Right lung (tissue), 10 donors: ENCODE measurements at places on chromosomes 12 and 14. TPM values are rescaled to one million over a fixed set of nuclear protein-coding genes. Genes with fewer than 3 reads are reported as not detected.

GRCh38 chr12:56408799-56409417, 40.3 kb downstream of the TIMELESS start:
- no peak for DNase-seq

DNA sequence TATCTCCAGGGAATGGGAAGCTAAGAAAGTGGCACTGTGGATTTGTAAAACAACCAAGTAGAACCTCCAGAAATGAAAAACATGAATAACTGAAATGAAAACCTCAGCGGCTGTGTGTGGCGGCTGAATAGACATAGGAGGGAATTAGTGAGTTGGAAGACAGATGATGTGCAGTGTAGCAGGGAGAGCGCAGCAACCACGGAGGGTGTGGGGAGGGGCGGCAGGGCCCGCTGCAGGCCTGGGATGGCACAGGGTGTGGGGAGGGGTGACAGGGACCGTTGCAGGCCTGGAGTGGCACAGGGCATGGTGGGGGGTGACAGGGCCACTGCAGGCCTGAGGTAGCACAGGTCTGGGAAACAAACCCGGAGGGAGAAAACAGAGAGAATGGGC, 51.1 kb downstream of the BEGAIN start:
- DNase-seq, result no peak

- no peak for DNase-seq
These were observed 6.8 kb upstream of the PAX9 start for GRCh38 chr14:36654794-36655381.

GRCh38 chr14:73136085-73136386, 271 bp upstream of the PSEN1 start:
- no peak for DNase-seq

Gene KLRC4
- 0.39 TPM for polyA plus RNA-seq

Gene TBC1D30
- 9.1 TPM for polyA plus RNA-seq

Gene FOXM1
- polyA plus RNA-seq, result 45.3 TPM

Gene KCNA5
- polyA plus RNA-seq, result 1.4 TPM
